ENCODE measurements at places on chromosomes 4 and X. TPM values are rescaled to one million over a fixed set of nuclear protein-coding genes. Genes with fewer than 3 reads are reported as not detected.

Gene RIPPLY1
- total RNA-seq, result not detected

Gene EIF2S3
- total RNA-seq, result 360 TPM

Gene HTR2C
- not detected for total RNA-seq

Gene NEIL3
- total RNA-seq, result 2.1 TPM

Gene SSX3
- not detected for total RNA-seq

Gene IL1RAPL2
- not detected for total RNA-seq

Gene SYN1
- 0.71 TPM for total RNA-seq

Gene CSAG3
- total RNA-seq, result not detected

Gene TFE3
- total RNA-seq, result 51.8 TPM

Gene POLN
- total RNA-seq, result 4.2 TPM

Gene REPS2
- total RNA-seq, result 0.65 TPM

Gene HELT
- total RNA-seq, result not detected

Gene ARMCX6
- total RNA-seq, result 77.9 TPM

Gene CXCL8
- 32.4 TPM for total RNA-seq

Gene OTUD5
- total RNA-seq, result 57.4 TPM

All from osteocyte (in vitro differentiated cells).